HT-29 (cell line): ENCODE measurements at places on chromosomes 11 and 22. TPM values are rescaled to one million over a fixed set of nuclear protein-coding genes. Genes with fewer than 3 reads are reported as not detected.

The AMBRA1 gene
- total RNA-seq: 34.0 and 34.1 TPM in 2 replicates

The OR51B4 gene
- total RNA-seq: not detected in 2 replicates

The GAL3ST1 gene
- total RNA-seq: 7.8 and 8.1 TPM in 2 replicates

The CARD10 gene
- total RNA-seq: 32.7 and 50.4 TPM in 2 replicates

- DNase-seq: no peak
Observed at GRCh38 chr22:49349181-49349835, 478.4 kb downstream of the BRD1 start.

DNA sequence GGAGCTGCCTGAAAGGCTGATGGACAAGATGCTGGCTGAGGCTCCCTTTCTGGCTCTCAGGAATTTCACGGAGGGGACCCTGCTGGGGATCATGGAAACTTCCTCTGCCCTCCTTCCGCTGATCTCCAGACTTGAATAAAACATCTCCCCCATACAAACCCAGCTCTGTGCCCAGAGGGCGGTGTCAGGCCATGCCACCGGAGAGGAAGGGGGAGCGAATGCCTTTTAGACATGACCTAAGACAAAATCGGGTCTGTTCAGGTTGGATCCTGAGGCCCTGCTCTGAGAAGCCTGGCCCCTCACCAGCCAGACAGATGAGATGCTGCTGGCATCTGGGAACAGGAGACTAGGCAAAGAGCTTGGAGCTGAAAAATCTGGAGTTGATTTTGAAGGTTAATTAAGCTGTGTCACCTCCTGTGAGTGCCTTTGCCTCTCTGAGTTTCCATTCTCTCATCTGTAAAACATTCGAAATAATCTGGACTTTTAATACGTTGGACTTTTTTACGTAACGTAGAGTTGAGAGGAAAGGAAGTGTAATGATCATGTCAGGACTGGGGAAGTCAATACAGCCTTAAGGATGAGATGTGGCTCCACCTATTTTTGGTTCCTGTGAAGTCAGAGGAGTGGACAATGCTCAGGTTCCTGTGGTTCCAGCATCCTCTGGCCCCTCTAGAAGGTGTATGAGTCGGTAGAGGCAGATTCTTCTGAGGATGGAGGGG is 163.6 kb downstream of the ST3GAL4 start:
- DNase-seq: no peak

- DNase-seq: peak; percentile 39
Observed at GRCh38 chr11:9600644-9601036, 27.2 kb downstream of the WEE1 start.

- no peak for DNase-seq
Observed at GRCh38 chr11:35681163-35681767, 18.7 kb downstream of the TRIM44 start.

- DNase-seq: peak; percentile 71
Observed at GRCh38 chr22:47129902-47130635, 367.6 kb downstream of the TBC1D22A start.

DNA sequence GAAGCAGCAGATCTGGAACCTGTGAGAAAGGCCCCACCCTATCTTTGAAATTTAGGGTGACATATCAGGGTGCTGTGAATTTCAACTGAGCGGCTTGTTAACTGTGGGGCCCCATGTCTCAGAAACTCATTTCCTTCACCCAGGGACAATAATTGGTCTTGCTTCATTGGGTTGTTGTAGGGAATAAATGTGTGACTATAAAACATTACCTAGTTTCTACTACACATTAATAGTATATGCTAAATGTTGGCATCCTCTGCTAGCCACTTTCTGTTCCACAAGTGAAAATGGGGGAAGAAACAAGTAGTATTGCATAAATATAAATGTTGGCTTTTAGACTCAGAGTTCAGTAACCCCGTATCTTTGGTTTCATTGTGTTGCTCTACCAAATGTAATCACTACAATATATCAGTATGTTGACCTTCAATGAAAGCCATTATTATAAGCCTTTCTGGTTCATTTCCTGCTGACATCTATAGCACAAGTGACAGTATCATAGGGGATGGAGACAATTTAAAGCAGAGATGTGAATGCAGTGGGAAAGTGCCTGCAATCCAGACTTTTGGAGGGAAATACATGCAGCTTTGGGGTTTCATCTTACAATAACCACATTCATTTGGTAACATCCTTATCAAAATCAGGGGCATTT is 905.5 kb upstream of the RAG2 start:
- DNase-seq: no peak
